ENCODE measurements at places on chromosomes 12 and 14. TPM values are rescaled to one million over a fixed set of nuclear protein-coding genes. Genes with fewer than 3 reads are reported as not detected.
A peak's percentile ranks its signal among the peaks of the same experiment; 100 is the strongest.

The RHEBL1 gene
- total RNA-seq, result 1.2 TPM

The L3HYPDH gene
- 31.9 TPM for total RNA-seq

The WBP11 gene
- total RNA-seq, result 62.4 TPM

DNA sequence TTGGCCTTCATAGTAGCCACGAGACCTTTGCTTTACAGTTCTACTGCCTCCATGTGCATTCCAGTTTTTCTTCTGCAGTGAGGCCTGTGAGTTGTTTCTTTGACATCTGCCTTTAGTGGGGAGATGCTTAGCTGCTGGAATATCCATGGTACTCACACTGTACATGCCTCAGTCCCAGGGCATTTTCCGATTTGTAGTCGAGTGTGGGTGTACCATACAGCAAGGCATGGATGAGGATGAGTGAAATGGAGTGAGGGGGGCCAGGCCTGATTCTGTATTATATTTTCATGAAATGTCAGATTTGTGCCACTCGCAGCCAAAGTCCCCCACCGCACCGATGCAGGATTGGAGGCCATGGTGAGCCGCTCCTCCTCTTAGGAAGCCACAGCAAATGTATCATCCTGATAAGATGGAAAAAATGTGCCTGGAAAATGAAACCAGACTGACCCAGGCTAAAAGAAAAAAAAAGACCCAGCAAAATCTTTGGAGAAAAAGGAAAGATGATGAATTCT, 173.0 kb downstream of the ADGRD1 start:
- H3K27ac ChIP-seq, result no peak overlapping the region
- DNase-seq, result peak; percentile 69
- no peaks in the 10 kb centered on the region for H3K27me3 ChIP-seq
- peaks cover 11% of the 10 kb centered on the region for H3K4me1 ChIP-seq

DNA sequence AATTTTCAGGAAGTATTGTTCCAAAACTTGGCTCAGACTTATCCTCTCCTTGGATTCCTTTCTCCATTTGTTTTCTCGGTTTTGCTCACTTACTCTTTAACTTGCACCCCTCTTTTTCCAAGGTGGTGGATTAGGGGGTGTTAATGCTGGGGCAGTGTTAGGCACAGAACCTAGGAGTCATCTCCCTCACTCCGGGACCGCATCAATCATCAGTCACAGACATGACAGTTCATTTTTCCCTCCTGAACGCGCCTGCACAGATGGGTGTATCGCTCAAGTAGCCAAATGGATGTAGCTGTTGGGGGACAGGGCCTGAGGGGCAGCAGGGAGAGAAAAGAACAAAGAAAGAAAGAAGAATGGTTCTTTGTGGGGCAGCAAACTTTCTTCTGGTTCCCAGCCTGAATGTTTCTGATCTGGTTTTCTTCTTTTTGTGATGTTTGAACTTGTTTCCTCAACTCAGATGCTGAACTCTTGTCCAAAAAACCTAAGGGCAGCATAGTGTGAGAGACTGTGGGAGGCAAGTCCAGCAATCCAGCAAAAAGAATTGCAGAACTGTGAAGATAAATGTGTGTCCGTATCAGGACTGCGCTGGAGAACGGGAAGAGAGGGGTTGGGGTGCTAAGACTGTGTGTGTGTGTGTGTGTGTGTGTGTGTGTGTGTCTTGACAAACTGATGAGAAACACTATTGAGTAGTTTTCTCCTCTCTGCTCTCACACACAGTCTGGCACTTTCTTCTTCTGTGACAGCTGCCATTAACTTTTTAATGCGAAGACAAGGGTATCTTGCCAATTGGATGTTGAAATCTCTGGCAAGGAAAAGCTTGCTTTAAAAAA, 131.1 kb downstream of the FBXL14 start:
- H3K27me3 ChIP-seq, result no peaks in the 10 kb centered on the region
- no peak for DNase-seq
- H3K27ac ChIP-seq, result no peak overlapping the region
- peaks cover 31% of the 10 kb centered on the region for H3K4me1 ChIP-seq
- H3K4me3 ChIP-seq, result no peak overlapping the region

GRCh38 chr14:72013721-72014345, 81.6 kb downstream of the RGS6 start:
- no peaks in the 10 kb centered on the region for H3K27me3 ChIP-seq
- no peaks in the 10 kb centered on the region for H3K36me3 ChIP-seq
- no peak overlapping the region for H3K4me3 ChIP-seq
- no peaks in the 10 kb centered on the region for H3K4me1 ChIP-seq
- DNase-seq, result no peak
- H3K27ac ChIP-seq, result no peak overlapping the region

- H3K36me3 ChIP-seq, result peaks cover 8% of the 10 kb centered on the region
- H3K27ac ChIP-seq, result peak overlapping the region; percentile 16
- peaks cover 46% of the 10 kb centered on the region for H3K4me1 ChIP-seq
- H3K4me3 ChIP-seq, result no peak overlapping the region
- DNase-seq, result no peak
Observed at GRCh38 chr12:2194060-2194459, 141.3 kb downstream of the CACNA1C start.

- no peak overlapping the region for H3K4me3 ChIP-seq
- peaks cover 12% of the 10 kb centered on the region for H3K4me1 ChIP-seq
- no peak overlapping the region for H3K27ac ChIP-seq
- H3K27me3 ChIP-seq, result no peaks in the 10 kb centered on the region
- DNase-seq, result no peak
Observed at GRCh38 chr14:77605392-77605972, 11.0 kb downstream of the SPTLC2 start.

DNA sequence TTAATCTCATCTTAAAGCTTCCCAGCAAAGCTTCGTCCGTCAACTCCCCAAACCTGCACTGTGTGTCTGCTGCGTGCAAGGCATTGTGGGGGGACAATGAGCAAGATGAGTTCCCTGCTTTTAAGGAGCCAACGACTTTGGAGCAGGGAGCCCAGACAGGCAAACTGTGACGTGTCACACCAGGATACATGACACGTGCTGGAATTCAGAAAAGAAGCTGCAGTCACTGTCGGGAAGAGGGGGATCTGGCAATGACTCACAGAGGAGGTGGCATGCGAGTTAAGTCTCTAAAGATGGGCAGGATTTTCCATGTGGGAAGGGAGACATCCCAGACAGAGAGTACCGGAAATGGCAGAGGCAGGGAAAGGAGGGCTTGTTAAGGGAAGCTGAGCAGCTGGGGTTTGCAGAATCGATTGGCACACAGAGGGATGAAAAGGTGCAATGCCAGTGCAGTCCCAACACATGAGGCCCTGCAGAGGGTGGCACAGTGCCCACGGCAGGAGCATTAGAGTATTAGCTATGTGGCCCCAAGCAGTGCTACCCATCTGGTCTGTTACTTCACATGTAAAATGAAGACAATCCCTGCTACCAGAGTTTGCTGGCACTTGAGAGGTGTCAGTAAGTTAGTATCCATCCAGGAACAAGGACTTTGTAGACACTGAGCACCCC, 52.9 kb downstream of the SETD3 start:
- peaks cover 46% of the 10 kb centered on the region for H3K36me3 ChIP-seq
- no peak overlapping the region for H3K4me3 ChIP-seq
- peak overlapping the region; percentile 72 for H3K27ac ChIP-seq
- H3K4me1 ChIP-seq, result peaks cover 17% of the 10 kb centered on the region
- H3K27me3 ChIP-seq, result no peaks in the 10 kb centered on the region

GRCh38 chr12:13163868-13164635, 32.5 kb upstream of the EMP1 start:
- H3K27ac ChIP-seq, result peak overlapping the region; percentile 46
- peaks cover 11% of the 10 kb centered on the region for H3K4me1 ChIP-seq
- no peaks in the 10 kb centered on the region for H3K27me3 ChIP-seq
- no peak for DNase-seq

DNA sequence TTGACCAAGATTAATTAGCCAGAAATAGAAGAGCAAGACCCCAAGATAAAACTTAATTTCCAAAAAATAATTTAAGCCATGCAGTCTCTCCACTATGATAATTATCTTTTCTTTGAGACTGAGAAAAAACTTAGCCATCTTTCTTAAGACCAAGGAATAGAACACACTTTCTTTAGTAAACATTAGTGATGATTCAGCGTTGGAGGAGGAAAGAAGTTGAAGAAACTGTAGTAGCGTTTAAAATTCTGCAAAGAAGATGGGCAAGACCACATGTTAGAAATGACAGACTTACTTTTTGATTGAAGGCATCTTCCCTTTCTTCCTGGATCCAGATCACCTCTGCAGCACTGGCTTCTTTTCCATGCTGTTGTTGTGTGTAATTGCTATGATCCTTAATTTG, 124.8 kb upstream of the RASSF8 start:
- peaks cover 27% of the 10 kb centered on the region for H3K4me1 ChIP-seq
- no peaks in the 10 kb centered on the region for H3K36me3 ChIP-seq
- no peaks in the 10 kb centered on the region for H3K27me3 ChIP-seq
- peak overlapping the region; percentile 15 for H3K27ac ChIP-seq
- DNase-seq, result no peak
- no peak overlapping the region for H3K4me3 ChIP-seq

- H3K27me3 ChIP-seq, result peaks cover 18% of the 10 kb centered on the region
- no peak overlapping the region for H3K27ac ChIP-seq
- no peak for DNase-seq
- peaks cover 3% of the 10 kb centered on the region for H3K4me1 ChIP-seq
Observed at GRCh38 chr12:110885152-110885840, 35.1 kb downstream of the MYL2 start.
